ENCODE measurements at places on chromosomes 1 and 21. TPM values are rescaled to one million over a fixed set of nuclear protein-coding genes. Genes with fewer than 3 reads are reported as not detected.
A peak's percentile ranks its signal among the peaks of the same experiment; 100 is the strongest.

The SPRR1A gene
- not detected for total RNA-seq

The F13B gene
- total RNA-seq = not detected

The GPR37L1 gene
- 0.05 TPM for total RNA-seq

The CFAP45 gene
- total RNA-seq = not detected

The ARHGEF10L gene
- 20.4 TPM for total RNA-seq

The KCNA10 gene
- total RNA-seq = not detected

- H3K4me3 ChIP-seq = peak overlapping the region; percentile 96
- peaks cover 27% of the 10 kb centered on the region for H3K4me1 ChIP-seq
- DNase-seq = no peak
- H3K36me3 ChIP-seq = no peaks in the 10 kb centered on the region
Observed at GRCh38 chr1:184752656-184753055, 2.0 kb downstream of the EDEM3 start.

DNA sequence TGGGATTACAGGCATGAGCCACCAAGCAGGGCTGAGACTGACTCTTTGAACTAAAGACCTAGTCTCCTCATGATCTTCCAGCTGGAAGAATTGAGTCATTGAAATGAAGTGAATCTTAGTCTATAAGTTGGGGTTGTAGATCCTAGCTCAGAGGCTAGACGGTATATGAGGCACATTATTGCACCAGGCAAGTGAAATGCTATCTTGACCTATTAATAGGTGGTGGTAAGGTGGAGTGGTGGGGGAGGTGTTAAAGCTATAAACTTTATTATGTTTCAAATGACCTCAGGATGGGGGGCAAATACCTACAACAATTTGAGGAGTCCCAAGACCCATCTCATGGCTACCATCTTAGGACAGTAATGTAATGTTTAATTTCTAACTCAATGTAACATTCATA is 36.8 kb upstream of the SLC16A1 start:
- H3K27ac ChIP-seq = no peak overlapping the region
- DNase-seq = no peak
- no peaks in the 10 kb centered on the region for H3K4me1 ChIP-seq
- no peaks in the 10 kb centered on the region for H3K36me3 ChIP-seq
- H3K27me3 ChIP-seq = no peaks in the 10 kb centered on the region
- H3K4me3 ChIP-seq = no peak overlapping the region

DNA sequence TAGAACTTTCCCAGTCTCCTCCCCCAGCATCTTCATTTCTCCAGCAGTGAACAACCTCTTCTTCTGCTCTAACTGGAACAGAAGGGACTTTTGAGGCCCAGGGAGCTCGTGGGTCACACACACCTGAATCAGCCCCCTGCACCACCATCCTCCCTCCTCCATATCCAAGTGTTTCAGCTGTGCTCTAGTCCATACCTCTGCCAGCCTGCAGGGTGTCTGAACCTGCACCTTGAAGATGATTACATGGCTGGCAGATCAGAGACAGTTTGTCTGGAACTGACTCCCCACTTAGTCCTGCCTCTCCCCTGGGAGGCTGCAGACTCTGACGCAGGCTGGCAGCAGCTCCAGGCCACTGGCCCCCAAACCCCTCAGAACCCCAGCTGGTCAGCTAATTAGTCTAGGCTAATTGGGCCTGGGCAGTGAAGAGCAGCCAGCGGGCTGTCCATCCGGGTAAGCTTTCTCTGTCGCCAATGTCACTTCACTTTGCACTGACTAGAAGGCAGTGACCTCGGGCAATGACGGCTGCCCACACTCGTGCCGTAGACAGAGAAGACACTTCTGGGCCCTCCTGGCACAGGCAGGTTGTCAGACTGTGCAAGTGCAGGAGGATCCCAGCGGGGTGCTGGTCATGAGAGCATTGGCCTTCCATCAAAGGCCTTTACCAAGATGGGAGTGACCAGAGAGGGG is 12.2 kb downstream of the CAMK1G start:
- peaks cover 31% of the 10 kb centered on the region for H3K27me3 ChIP-seq
- H3K36me3 ChIP-seq = no peaks in the 10 kb centered on the region
- H3K4me1 ChIP-seq = no peaks in the 10 kb centered on the region
- no peak overlapping the region for H3K27ac ChIP-seq
- DNase-seq = no peak

Data from neural crest cell (in vitro differentiated cells).